Endothelial cell (in vitro differentiated cells): ENCODE measurements at places on chromosomes 4 and X.

- no peak for DNase-seq
These were observed 182.0 kb upstream of the BCOR start for GRCh38 chrX:40279762-40280161.

GRCh38 chr4:2247128-2248043 is 5.5 kb upstream of the HAUS3 start:
- peak; percentile 4 for DNase-seq

GRCh38 chr4:183960962-183961541 is 55.9 kb downstream of the STOX2 start:
- no peak for DNase-seq

DNA sequence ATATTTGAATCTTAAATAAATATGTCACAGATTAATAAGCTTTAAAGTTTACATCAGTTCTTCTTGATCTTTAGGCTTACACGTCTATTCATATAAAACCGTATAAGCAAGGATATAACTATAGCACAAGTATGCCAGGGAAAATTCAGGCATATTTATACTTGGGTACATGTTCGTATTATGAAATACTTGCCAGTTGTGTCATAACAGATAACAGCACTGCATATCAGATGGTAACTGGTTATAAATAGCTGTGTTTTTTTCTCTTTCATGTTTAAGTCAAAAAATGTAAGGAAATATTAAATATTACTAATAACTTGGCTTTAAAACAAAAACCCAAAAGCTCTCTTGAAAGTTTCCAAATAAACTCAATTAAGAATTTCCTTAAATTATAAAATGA is 17.5 kb downstream of the BRWD3 start:
- no peak for DNase-seq

DNA sequence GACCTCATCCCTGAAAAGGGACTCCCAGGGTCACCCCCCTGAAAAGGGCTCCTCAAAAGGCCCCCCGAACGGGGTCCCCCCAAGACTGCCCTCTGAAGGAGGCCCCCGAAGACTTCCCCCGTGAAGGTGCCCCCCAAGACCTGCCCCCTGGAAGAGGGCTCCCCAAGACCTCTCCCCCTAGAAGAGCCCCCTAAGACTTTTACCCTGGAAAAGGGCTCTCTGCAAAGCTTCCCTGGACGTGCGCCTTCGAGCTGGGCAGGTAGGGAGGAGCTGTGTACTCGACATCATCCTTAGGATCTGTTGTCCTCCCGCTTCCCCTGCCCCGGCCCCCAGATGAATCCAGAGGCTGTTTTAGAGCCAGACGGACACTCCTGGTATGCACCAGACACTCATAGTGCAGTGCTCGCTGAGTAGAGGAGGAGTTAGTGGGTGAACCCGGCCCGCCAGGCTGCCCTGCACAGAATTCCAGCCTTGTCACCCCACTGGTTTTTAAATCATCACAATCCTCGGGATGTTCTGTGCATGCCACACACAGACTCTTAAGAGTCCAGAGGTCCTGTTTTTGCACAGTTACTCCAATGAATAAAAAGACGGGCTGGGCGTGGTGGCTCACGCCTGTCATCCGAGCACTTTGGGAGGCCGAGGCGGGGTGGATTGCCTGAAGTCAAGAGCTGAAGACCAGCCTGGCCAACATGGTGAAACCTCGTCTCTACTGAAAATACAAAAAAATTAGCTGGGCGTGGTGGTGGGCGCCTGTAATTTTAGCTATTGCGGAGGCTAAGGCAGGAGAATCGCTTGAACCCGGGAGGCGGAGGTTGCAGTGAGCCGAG is 5.7 kb upstream of the SLC25A6 start:
- no peak for DNase-seq

GRCh38 chr4:1395941-1396805 is 10.1 kb downstream of the NKX1-1 start:
- no peak for DNase-seq

GRCh38 chrX:119502727-119503483 is 34.7 kb downstream of the SLC25A5 start:
- DNase-seq: no peak

- no peak for DNase-seq
These were observed 139.3 kb downstream of the BMPR1B start for GRCh38 chr4:94897023-94897422.

DNA sequence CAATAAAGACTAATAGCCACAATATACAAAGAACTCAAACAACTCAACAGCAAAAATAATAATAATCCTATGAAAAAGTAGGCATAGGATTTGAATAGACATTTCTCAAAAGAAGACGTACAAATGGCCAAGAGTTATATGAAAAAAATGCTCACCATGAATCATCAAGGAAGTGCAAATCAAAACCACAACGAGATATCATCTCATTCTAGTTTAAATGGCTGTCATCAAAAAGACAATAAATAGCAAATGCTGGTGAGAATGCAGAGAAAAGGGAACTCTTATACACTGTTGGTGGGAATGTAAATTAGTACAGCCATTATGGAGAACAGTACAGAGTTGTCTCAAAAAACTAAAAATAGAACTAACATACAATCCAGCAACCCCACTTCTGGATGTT is 18.8 kb downstream of the TLR6 start:
- DNase-seq: no peak

- DNase-seq: peak; percentile 65
These were observed at the start of gene NKX3-2 for GRCh38 chr4:13543839-13544605. Gene NKX3-2 (minus strand): TSS chr4:13544508. CDS start chr4:13544414, 94 bp downstream.
